ENCODE measurements at places on chromosomes 1 and 21.

- no peak for DNase-seq
These were observed 12.1 kb downstream of the PTPRF start for GRCh38 chr1:43542527-43543458.

DNA sequence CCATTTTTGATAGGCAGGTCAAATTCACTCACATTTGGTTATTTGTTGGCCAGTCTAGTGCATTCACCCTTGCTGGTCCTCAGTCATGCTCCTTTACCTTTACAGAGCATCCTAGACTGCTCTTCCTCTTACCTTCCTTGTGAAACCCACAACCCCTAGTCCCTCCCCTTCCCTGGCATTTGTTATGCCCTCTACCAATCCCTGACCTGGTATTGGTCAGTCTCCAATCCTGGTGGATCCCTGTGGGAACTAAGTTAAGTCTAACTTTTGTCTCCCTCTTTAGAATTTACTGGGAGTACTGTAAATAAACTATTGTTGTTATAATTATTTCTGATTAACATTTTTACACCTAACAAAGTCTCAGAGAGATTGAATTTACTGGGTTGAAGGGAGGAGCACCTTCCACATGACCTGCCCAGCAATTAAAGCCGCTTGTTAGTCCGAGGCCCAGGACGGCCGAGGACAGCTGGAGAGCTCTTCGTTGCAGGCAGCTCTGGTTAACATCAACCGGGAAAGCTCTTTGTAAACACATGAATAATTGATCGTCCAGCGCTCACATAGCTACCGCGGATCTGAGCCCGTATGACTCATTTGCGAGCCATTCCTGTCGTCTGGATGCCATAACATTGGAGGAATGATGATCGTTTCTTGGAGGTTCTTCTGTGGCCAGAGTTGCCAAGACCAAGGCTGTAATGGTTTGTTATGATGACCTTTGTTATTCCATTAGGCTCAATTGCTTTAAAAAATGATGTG, 31.9 kb downstream of the MTARC1 start:
- DNase-seq: peak; percentile 94

DNA sequence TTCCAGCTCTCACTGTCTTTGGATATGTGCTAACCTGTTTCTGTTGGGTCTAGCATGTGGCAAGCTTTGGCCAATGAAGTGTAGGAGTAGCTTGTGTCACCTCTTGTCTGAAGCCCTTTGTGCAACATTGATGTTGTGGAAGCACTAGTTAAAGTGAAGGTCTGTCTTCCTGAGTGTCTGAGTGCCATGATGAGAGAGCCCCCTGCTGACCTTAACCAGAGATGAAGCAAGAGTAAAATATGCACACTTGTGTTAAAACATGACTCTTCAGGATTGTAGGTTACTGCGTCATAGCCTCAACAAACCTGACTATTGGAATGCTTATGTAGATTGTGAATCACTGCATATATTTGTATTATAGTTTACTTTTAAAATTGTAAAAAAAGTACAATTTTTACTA, 103.7 kb downstream of the NCAM2 start:
- no peak for DNase-seq

DNA sequence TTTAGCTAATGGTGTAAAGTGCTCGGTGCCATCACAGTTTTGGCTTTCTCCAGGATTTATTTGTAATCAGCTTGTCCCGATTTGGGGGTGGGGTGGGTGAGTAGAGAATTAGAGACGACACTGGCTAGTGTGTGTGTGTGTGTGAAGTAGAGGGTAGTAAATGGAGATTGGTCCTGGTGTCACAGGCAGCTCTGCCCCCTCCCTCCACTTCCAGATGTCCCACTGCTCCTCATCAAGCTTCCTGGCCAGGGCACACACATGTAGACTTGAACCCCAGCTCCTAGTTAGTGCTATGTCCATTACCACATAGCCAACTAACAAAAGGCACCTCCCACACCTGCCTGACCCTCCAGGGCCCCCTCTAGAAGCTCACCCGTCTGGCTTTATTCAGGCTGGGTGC, 3.2 kb downstream of the TRNP1 start:
- DNase-seq: no peak

DNA sequence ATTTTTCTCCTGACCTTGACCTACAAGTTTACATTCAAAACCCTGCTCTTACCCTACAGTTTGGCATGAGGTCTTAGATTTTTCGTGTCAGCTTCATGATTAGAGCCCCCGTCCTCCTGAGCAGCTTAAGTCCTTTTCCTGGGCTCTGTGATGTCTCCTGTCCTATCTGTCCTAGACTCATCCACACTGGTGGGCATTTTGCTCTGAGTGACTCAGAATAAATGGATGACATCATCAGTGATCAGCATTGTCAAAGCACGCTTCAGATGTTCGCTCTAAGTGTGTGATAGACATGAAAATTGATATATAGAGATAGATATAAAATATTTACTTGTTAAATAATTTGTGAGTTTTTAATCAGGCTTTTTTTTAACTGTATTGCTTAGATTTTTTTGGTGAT, 21.8 kb downstream of the RGS13 start:
- DNase-seq: no peak

- no peak for DNase-seq
These were observed 224.0 kb downstream of the KAZN start for GRCh38 chr1:14822493-14822892.
